Activated T-cell treated with anti-CD3 and anti-CD28 coated beads for 1 hour (primary cell): ENCODE measurements at places on chromosomes 13 and 19.

- DNase-seq: no peak
Observed at GRCh38 chr13:34611671-34612070, 330.4 kb upstream of the NBEA start.

DNA sequence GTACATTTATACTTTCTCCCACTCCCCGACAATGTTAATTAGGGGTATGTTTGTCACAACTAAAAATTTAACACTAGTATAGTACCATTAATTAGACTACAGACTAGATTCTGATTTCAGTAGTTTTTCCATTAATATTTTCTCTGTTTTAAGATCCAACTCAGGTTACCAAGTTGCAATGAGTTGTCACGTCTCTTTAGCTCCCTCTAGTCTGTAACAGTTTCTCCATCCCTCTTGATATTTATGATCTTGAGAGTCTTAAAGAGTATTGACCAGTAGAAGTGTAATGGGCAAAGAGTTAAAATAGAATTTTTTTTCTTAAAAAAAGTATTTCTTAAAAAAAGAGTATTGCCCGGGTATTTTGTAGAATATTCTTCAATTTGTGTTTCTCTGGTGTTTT, 598.1 kb downstream of the TBC1D4 start:
- DNase-seq: no peak

GRCh38 chr13:114038900-114039299, 65.0 kb upstream of the C13orf46 start:
- DNase-seq: no peak

DNA sequence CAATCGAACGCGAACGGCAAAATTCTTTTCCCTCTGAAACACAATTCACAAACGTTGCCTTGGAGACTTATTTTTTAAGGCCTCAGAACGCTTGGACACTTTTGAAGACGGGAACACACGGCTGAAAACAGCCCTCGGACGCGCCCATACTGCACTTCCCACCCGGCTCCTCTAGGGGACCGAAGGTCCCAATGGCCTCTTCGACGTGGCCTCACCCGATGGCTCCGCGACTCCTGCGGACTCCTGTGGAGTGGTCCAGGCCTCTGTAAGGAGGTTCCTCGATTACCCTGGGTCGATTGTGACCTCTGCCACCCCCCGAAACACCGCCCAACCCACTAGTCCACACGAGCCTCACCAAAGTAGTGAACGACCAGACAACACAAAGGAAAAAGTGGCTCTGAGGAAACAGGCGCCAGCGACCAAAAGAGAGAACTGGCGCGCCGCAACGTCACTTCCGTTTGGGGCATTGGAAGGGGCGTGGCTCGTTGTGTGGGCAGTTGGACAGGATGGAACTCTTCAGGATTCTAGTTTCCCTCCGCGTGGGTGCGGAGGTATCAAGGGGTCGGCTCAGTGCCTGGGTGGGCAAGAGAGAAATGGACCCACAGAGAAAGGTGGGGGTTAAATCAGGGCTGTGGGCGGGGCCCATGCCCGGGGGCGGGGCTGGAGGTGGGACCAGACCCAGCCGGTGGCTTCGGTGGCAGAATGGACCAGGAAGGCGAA, at the start of gene ZNF560:
ZNF560 (minus strand) TSS at position 434 of the 720 bp plus-strand sequence. CDS start 23,303 bp downstream, outside the sequence.
- DNase-seq: no peak

DNA sequence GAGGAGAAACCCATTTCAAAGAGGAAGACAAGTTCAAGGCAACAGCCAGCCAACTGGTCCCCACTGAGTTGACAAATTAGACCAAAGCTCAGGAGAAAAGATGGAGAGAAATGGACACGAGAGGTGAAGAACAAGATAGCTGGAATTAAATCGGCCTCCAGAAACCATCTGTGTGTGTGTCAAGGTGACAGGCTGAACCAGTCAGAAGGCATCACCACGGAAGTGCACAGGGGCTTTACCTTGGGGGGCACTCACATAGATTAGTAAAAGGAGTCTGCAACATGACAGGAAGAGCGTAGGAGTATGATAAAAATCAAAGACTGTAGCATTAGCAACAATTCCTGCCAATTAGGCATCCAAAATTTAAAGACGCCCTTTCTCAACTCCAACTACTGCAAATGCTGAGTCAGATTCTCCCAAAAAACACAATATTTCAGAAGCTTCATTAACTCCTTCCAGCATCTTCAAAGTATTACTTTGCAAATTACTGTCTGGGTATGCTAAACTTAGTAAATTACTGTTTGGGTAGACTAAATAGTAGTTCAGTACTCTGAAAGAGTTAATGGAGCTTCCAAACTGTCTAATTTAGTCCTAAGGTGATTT, 66.2 kb downstream of the FOXO1 start:
- no peak for DNase-seq

DNA sequence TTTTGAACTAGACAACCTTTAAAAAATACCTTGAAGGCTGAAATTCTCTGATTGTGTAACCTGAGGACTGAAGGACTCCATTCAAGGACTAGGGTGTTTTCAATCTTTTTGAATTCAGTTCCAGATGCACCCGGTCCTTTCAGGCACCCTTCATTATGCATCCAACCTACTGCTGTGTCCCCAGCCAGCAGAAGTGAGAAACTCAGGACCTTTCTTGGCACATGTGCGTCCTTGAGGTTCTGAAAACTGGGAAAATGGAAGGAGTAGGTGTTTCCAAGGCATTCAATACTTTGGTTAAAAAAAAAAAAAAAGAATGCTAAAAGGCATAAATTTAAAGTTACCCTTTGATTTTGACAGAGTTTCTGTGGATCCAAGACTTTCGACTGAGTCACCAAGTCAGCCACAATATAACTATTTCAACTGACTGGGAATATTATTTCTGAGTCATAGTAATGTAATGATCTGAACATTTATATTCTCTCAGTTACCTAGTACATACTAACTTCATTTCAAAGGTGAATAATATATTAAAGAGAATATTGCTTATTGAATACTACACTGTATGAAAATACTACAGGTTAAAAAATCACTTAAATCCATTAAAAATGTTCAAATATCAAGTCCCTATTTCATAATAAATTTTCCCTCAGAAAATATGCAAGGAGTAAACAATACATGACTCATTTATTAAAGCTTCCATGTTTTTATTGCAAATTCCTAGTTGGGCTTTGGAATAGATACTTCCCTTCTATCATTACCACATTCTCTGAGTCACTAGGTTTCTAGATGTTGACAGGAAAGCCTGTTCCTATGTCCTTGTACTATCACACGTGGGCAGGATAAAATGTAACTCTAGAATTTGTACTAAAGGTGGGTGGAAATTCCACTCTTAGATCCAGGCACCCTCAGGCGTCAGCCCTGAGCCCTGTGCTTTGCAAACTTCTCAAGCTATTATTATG, 2.4 kb upstream of the ITGBL1 start:
- DNase-seq: no peak

- DNase-seq: no peak
Observed at GRCh38 chr19:20103091-20103740, 25.4 kb downstream of the ZNF90 start.

- no peak for DNase-seq
Observed at GRCh38 chr19:51564791-51565190, 6.3 kb upstream of the ZNF175 start.

DNA sequence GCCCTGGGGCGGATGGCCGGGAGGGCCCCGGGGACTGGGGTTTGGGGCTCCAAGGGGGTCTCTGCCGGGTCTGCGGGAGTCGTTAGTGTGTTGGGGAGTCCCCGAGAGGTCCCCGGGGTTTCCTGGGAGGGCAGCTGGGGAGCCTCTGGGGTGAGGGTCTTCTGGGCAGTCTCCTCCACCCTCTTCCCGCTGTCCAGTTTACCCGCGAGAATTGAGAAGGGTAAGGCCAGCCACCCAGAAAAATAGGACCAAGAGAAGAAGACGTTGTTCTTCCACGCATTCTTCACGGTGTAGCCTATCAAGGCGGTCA, 1.0 kb upstream of the ETFB start:
- no peak for DNase-seq

DNA sequence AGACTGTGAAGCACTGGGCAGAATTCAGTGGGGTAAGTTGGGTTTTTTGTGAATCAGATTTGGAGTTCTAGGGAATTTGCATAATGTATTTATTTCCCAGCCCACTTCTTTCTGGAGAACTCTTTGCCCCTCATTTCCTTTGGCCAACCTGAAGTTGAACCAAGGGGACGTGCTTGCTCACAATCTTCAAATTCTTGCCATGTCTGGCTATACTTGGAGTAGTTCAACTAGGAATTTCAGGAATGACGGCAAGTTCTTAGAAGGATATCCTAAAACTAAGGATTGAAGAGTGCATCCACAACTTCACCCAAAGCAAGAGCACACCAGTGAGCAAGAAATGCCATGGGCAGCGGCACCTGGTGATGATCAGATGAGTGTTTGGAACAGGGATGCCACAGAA, 88.5 kb downstream of the TEX26 start:
- no peak for DNase-seq

- DNase-seq: no peak
Observed at GRCh38 chr19:32067685-32068084, 277.7 kb upstream of the ZNF507 start.

GRCh38 chr13:89279374-89279773, 1608.2 kb downstream of the SLITRK5 start:
- DNase-seq: no peak

DNA sequence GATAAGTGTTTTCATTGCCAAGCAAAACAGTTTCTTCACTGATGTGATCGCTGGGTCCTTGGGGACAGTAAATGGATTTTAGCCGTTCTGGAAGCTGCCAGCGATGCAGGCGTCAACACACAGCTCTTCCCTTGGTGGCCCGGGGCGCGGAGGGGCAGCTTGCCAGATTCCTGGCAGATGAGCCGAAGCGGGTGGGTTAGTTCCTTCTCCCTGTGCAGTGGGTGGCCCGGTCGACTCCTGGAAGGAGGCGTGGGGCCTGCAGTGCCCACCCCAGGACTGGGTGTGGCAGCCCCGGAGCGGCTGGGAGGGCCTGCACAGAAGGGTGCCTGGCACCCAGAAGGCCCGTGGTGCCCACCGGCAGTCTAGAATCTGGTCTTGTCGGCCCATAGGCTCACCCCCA, 69.0 kb downstream of the KDM4B start:
- DNase-seq: no peak

DNA sequence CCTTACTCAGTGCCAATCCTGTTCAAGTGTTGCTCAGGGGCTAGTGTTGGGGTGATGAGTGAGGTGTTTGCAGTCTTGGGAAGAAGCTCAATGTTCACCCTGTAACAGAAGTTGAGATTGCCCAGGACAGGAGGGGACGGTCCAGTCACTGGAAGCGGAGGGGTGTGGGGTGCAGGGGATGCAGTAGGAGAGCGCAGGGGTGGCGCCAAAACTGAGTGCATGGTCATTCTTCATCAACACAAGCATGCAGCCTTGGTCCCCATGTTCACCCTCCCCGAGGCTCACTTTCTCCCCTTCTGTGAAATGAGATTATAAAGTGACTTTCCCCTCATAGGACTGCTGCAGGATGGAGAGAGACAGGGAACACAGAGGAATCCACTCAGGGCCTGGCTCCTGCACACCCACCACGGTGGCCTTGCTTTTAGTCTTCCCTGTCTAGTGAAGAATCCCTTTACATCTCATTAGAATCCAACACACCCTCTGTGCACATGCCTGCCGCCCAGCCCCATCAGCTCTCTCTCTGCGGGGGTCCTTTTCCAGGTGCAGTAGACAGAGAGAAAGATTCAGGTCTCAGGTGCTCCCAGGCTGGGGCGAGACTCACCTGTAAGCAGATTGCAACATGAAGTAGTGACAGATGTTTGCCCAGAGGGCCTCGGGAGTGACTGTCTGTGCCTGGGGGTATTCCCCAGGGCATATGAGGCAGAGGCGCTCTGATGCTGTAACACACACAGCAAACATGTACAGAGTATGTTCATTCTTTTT, 93.2 kb downstream of the TSHZ3 start:
- no peak for DNase-seq
